ENCODE measurements at places on chromosomes 1 and 21.
A peak's percentile ranks its signal among the peaks of the same experiment; 100 is the strongest.

GRCh38 chr1:31221072-31221471 is 18.6 kb downstream of the NKAIN1 start:
- no peak for DNase-seq

GRCh38 chr21:14542638-14543037 is 3.5 kb downstream of the SAMSN1 start:
- DNase-seq = no peak

GRCh38 chr1:109369167-109369746 is 28.5 kb downstream of the SORT1 start:
- no peak for DNase-seq

GRCh38 chr21:28872218-28872617 is 120.5 kb downstream of the LTN1 start:
- DNase-seq = no peak

GRCh38 chr21:15197696-15198095 is 132.9 kb upstream of the NRIP1 start:
- no peak for DNase-seq

DNA sequence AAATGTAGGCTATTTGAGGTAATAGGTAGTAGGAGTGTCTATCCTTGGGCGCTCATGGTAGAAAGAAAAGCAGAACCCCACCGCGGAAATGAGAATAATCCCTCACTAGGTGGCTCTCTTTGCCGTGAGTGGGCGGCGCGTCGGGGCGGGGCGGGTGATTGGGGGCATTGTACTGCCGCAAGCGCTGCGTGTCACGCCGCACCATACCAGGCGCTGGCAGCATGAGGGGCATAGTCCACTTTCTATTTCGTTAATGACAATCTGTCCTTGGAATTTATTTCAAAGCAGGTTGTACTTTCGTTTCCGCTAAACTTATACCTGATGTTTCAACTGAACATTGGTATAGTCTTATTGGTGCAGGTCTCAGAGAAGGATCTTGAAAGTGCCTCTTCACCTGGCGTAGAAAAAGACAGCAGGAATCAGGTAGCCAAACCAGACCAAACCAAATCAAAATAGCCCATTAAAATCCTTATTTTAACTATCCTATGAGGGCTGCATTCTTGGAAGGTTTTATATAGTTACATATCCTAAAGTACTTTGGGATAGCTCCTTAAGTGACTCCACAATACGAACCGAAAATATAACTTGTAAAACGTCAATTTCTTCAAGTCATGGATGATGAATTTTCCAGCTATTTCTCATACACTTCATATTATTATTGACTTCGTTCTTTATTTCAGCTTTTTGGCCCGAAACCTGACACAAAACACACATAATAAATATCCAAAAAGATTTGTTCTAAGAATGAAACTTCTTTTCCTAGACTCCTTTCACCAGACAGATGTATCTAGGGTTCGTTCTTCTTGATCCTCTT is 1.9 kb upstream of the SMG7 start:
- peak; percentile 83 for DNase-seq

GRCh38 chr21:26136671-26137070 is 33.9 kb downstream of the APP start:
- DNase-seq = no peak

DNA sequence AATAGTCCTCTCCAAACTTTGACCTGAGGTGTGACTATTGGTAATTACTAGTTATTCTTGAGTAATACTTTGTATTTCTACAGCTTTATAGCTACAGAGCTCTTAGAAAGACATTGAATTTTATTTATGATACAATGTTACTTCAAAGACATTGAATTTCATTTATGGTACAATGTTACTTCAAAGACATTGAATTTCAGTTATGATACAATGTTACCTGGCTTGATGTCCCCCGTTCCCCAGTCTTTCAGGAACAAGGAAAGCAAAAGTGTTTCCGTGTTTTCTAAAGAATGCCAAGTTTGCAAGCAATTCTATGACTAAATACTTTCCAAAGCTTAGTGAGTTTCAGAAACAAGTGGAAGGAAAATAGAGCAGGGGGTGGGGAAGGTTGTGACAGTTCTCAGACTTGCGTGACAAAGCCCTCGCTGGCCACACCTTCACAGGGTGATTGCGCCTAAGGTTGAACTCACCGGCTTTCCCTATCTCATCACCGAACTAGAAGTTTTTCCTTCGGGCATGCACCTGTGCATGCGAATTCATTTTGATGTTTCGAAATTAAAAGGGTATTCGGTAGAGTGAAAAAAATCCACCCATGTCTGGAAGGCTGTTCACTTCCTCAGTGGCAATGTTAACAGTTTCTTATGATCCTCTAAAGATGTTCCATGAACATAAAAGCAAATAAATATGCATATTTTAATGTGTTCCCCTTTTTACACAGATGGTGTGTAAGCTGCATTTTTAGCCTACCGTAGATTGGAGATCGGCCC is 909 bp upstream of the PAXBP1 start:
- DNase-seq = peak; percentile 43

GRCh38 chr1:40384887-40385286 is 11.4 kb downstream of the SMAP2 start:
- no peak for DNase-seq

GRCh38 chr1:84884671-84885389 is 8.2 kb downstream of the LPAR3 start:
- DNase-seq = no peak

- no peak for DNase-seq
Measured at GRCh38 chr1:22680726-22681125, 27.7 kb downstream of the C1QB start.

- peak; percentile 70 for DNase-seq
Measured at GRCh38 chr1:202968895-202969295, 1.8 kb upstream of the CYB5R1 start.

- DNase-seq = no peak
Measured at GRCh38 chr1:64505232-64505943, 35.5 kb downstream of the CACHD1 start.

- no peak for DNase-seq
Measured at GRCh38 chr1:114150016-114150415, 3.7 kb downstream of the SYT6 start.

- no peak for DNase-seq
Measured at GRCh38 chr1:93171549-93172034, 8.6 kb downstream of the TMED5 start.

- DNase-seq = no peak
Measured at GRCh38 chr1:105483436-105483835, 1573.0 kb upstream of the PRMT6 start.

- no peak for DNase-seq
Measured at GRCh38 chr1:201536558-201536957, 2.4 kb upstream of the NAV1 start.

GRCh38 chr1:27560268-27561123 is 43.4 kb downstream of the AHDC1 start:
- no peak for DNase-seq

DNA sequence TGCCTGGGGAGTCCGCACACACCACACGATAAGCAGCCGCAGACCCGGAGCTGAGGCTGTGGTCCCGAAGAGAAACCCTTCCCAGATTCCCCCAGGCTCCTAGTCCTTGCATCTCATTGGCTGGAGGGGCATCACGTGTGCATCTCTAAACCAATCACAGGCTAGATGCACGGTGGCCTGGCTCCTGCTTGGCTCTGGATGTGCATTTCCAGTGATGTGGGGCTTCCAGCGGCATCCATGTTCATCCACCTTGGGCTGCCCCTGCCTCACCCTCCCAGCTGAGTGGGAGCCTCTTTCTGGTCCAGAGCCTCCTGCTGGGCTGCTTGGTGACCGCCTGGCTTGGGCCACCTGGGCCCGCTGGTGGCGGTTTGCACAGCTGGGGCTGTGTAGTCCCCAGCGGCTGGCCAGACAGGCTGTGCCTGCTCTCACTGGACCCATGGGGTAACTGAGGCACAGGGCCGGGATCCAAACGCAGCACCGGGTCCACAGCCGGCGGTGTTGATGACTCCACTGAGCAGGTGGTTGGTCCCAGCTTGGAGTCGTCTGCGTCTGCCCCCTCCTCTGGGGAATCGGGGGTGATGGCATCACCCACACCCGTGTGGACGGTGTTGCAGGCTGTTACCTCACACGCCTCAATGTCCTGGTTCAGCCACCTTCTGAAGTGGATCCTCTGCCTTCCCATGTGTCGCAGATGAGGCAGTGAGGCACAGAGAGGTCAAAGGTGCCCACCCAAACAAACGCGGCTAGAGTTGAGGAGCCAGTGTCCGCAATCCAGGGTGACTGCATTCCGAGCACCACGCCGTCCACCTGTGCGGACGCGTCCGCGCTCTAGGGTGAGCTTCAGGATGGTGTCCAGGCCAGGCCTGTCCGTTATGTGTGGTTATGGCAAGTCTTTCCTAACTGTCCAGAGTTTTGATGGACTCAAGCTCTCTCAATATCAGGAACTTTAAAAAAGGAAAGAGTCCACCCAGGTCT is 41.3 kb downstream of the COL6A1 start:
- DNase-seq = no peak

DNA sequence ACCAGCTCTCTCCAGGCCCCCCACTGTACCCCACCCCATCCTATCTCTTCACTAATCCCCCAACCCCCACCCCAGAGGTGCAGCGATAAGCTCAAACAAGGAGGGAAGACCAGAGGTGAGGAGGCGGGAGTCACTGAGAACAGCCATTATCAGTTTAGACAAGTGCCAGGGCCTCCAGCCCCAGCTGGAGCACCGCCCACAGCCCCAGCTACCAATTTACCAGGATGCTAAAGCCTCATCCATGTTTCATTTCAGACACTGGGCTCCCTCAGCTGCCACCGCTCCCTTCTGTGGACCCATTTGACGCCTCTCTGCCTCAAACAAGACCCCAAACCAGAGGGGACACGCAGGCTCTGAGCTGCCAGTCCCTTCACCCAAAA is 80.6 kb downstream of the DISP3 start:
- no peak for DNase-seq

DNA sequence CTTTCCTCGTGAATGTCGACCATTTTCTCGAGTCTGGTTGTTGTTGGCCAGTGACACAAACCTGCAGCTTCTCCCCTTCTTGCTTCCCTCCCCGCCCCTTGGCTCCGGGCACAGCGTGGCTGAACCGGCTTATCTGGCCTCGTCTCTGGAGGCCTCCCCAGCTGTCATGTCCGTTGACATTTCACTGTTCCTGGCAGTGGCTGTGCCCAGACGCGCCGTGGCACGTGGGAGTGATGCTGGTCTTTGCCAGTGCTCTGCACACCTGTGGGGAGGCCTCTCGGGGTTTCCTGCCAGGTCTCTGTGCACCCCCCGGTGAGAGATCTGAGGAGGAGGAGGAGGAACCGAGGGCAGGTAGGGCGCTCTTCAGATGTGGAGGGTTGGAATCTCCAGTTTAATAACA is 23.7 kb downstream of the SKI start:
- no peak for DNase-seq

DNA sequence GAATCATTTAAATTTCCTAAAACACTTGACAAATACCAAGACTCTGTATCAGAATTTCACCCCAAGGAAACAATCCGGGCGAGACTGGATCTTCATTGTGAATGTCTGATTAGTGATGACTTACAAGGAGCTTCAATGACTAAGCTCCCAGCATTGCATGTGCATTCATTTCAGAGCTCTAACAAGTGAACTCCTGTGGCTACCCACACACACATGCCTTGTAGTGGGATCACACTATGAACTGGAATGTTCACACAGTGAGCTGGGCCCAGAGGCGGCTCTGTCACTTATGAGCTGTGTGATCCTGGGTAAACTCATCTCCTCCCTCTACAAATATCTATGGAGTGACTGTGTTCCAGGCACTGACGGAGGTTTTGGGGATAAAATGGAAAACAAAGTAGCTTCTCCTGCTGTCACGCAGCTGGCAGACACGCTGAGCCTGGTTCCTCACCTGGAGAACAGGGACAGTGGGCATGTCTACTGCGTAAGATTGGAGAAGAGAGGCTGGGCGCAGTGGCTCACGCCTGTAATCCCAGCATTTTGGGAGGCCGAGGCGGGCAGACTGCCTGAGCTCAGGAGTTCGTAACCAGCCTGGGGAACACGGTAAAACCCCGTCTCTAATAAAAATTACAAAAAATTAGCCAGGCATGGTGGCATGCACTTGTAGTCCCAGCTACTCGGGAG is 56.9 kb downstream of the CLSTN1 start:
- DNase-seq = peak; percentile 11

- DNase-seq = no peak
Measured at GRCh38 chr1:111271464-111271801, 19.2 kb upstream of the CHIA start.

GRCh38 chr21:35198982-35199732 is 150.1 kb upstream of the RUNX1 start:
- no peak for DNase-seq

GRCh38 chr1:192527111-192527795 is 48.3 kb upstream of the RGS1 start:
- DNase-seq = no peak

- DNase-seq = peak; percentile 88
Measured at GRCh38 chr1:85578321-85579295, 2.0 kb upstream of the CCN1 start.

DNA sequence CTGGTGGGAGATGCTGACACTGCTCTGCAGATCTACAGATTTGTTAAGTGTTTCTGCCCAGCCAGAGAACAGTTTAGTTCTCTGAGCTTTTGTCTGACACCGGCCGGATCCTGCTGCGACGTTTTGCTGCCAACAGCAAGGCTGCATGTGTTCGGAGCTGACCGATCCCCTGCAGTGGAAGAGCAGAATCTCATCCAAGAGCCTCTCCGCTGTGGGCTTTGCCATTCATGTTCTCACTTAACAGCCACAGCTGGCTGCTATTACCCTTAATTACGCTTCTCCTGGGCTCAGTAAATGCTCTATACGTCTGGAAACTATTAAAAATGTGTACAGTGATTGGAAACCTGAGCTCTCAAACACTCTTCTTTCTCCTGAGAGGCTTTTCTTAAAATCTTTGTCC is 105.3 kb downstream of the BCAR3 start:
- no peak for DNase-seq

DNA sequence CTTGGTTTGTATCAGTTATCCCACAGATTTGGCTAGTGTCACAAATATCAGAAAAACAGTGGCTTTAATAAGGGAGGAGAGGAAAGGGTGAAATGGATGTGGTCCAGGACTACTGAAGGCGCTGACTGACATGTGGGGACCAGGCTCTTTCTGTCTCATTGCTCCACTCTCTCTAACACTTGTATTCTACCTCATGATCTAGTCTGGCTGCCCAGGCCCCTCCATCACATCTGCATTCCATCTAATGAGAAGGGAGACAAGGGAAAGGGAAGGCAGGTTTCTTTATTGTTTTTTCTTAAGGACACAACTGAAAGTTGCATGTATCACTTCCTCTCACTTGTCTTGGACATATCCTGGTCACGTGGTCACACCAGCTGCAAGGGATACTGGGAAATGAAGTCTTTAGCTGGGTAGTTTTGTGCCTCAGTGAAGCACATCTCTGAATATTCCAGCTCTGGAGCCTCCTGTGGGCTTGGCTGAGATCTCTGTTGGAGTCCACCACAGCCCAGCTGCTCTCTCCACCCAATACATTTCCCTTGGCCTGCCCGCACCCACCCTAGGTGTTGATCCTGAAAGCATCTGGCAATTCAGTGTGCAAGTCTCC is 42.0 kb upstream of the PADI2 start:
- DNase-seq = no peak

- DNase-seq = no peak
Measured at GRCh38 chr1:248343451-248343850, 5.1 kb upstream of the OR14C36 start.

GRCh38 chr1:205229916-205230700 is 2.4 kb downstream of the TMCC2 start:
- DNase-seq = no peak
